Fibroblast of skin of left biceps (primary cell): ENCODE measurements at places on chromosomes 1 and 21.

DNA sequence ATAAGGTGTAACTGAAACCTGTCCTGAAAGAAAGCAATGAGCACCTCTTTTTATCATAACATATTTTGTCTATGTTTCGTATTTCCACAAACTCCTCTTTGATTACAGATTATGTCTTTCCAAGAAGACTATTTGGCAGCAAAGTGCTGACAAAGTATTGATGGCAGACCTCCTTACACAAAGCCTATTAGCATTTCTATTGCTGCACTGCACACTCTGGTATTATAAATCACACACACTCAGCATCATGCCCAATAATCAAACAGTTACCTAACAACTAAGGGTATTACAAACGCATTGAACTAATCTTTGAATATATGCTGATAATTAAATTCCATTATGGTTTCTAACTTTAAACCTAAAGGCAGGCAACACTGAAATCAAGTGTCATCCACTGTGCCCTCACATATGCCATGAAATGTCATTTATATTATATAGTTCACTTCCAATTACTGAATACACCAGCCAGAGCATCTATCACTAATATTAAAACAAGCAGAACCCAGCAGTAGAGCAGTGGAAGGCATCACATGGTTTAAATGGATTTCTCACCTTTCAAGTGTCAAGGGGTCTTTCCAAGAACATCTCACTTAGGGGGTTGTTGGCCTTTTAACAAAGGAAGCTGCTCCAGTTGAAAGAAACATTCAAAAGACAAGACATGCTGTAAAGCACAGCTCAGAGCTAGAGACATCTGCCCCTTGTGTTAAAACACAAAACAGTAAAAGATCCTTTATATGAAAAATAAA lies 239.1 kb downstream of the RERE start:
- no peak for DNase-seq

- DNase-seq: no peak
Measured at GRCh38 chr1:154806333-154806732, 63.7 kb downstream of the KCNN3 start.

DNA sequence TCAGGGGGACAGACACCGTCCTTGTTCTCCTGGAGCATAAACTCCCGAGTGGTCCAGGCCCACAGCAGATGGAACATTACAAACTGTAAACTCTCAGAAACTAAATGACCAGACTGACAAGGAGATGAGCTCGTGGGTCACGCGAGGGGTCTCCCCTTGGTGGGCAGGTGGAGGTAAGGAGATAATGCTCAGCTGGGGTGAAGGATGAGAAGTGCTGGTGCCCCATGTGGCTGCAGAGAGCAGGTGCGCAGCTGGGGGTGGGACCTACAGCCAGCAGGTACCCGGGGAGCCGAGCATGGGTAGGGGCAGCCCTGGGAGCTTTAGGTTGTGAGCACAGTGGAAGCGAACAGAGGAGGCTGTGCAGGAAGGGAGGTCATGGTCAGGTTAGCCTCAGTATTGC lies 40.1 kb downstream of the AJAP1 start:
- no peak for DNase-seq

- no peak for DNase-seq
Measured at GRCh38 chr1:179241530-179242097, 12.1 kb upstream of the ABL2 start.

- DNase-seq: no peak
Measured at GRCh38 chr1:34380526-34381124, 203.9 kb downstream of the C1orf94 start.

DNA sequence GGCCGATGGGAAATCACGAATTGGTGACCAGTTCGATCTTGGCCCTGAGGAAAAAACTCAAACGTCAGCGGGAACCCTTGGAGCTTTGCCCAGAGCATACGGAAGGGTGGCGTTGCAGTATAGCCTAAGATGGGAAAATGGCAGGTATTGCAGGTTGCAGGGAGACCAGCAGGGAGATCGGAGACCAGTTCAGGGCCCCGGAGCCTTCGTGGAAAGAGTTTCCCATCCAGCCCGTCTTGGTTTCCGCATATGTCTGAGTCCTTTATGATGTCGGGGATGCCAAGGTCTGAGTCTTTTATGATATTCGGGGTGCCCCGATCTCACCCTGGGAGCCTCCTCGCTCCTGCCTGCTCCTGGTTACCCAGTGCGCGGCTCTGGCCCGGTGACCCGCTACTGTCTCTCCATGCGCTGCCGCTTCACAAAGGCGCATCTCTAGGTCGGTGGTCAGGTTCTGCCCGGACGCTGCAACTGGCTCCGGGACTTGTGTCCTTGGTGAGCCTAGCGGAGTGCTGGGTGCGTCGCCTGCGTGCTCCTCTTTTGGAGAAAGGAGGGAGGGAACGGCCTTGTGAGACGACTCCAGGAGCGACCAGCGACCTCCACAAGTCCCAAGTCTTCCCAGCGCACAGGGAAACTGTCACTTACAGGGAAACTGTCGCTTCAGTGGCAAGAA lies 94.2 kb downstream of the PRKAB2 start:
- no peak for DNase-seq

DNA sequence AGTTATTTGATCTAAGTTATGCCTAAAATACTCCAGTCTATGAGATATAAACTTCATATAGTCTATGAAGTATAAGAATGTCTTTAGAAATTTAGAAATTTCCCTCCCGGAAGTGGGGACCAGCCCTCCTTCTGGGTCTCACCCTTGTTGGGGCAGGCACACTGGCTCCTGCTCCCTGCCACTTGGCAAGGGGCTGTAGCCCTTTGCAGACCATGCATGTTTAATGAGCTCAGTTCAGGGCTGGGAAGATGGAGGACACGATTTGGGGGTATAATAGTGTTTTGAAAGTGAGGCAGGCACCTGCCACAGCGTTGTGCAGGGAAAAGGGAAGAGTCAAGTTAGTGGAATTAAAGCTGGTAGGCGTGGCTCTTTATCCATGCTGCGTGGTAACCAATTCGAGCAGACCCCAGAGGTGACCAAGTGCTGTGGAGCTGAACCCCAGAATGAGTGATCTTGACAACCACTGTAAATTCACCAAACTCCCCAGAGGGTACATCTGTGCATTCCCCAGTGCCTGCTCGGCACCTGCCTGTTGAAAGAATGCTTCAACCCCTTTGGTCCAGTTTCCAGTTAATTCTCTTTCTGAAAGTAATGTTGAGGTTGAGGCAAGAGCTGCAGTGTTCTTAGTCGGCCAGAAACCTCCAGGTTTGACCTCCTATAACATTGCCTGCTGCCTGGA lies 79.6 kb downstream of the DOP1B start:
- DNase-seq: no peak

GRCh38 chr1:228157729-228158126 lies 7.9 kb upstream of the IBA57 start:
- no peak for DNase-seq

GRCh38 chr1:58650141-58650540 lies 49.7 kb downstream of the MYSM1 start:
- no peak for DNase-seq

DNA sequence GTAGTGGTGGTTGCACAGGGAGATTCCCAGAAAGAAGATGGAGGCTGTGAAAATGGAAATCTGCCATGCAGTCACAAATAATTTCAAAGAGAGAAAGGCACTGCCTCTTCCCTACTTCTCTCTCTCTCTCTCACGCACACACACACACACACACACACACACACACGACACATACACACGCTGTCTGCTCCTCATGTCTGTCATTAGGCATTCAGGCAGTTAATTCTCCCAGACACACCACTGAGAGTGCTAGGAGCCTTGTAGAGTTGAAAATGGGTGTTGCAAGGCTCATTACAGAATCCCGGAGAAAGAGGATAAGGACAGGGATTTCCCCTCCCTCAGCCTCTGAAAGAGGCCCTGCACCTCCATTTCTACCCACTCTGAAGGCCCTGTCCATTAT lies 47.8 kb upstream of the LRRN2 start:
- DNase-seq: no peak

- no peak for DNase-seq
Measured at GRCh38 chr1:218836264-218836663, 337.4 kb upstream of the LYPLAL1 start.

DNA sequence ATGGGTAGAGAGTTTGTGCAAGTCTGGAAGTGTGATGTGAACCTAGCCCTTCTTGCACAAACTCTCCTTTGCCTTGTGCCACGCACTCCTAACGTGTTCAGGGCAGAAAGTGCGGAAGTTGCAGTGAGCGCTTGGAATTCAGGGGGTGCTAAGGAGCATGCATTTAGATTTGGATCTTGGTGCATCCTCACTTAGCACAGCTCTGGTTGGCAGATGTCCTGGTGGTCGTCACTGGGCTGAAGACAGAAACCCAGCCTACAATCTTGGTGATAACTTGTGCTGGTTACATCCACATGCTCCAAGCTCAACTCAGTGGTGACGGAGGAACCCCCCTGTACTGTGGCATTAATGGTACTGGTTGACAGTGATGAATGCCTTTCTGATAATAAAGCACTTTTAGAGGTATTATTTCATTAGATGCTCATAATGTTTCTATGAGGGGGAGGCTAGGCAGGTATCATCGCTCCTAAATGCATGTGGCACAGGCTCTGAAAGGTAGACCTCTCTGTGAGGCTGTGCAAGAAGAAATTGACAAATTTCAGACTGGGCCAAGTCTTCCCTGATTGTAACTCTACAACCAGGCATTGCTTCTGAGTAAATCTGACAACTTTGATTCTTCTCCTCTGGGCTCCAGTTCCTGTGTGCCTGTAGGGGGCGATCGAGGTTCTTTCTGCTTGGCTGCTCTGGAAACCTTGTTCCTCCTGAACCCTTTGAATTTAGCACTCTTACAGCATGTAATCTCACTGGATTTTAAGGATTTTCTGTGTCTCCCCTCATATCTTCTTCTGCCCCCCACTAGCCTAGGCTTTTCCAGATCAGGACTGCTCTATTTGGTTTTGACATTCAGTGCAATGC lies 40.6 kb downstream of the MAPKAPK2 start:
- DNase-seq: no peak

DNA sequence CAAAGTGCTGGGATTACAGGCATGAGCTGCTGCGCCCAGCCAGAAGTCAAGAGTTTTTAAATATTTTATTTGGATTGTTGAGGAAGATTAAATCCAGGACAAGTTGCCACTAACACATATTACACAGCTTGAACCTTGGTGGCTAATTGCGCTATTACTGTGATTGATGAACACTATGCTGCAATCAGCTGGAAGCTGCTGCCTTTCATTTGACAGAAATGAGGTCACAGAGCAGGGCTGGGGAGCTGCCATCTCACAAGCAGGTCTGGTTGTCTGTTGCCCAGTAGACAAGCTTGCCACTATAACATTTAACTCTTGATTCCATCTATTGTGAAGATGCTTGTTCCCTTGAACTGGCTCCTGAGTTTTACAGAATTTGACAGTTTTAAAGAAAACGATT lies 37.4 kb upstream of the NRDC start:
- DNase-seq: no peak

DNA sequence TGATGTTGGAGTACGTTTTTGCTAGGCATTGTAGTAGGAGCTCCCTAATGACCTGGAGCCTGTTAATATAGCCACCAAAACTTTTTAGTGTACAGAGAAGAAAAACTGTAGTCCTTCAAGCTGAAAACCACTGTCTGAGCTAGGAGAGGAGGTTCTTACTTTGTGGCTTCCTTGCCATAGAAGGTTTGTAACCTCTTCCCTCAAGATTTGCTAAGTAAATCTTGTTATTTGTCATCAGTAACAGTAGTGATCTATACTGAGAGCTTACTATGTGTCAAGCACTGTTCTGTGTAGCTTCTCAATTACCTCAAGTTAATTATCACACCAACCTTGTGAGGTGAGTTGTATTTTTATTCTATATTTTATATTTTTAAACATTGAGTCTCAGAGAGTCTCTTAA lies 21.2 kb upstream of the LRRC8C start:
- no peak for DNase-seq

- no peak for DNase-seq
Measured at GRCh38 chr1:33468967-33469366, 3.5 kb upstream of the ZSCAN20 start.

- no peak for DNase-seq
Measured at GRCh38 chr1:40001456-40001855, 39.1 kb upstream of the CAP1 start.

DNA sequence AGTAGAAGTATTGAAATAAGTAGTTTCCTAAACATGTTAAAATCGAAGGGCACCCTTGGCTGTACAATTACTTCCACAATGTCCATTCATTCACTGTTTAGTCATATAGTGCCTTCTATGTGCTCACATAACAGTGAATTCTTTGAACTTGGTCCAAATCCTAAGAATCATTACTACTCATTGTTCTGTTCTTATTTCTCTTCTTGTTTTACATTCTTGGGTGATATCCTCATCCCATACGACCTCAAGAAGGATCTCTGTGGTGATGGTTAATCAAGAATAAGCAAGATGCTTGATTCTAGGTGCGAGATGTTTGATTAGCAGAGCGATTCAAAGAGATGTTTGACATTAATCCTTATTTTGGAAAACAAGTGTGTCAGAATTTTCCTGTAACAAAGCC lies 667.4 kb upstream of the ZP4 start:
- peak; percentile 63 for DNase-seq

DNA sequence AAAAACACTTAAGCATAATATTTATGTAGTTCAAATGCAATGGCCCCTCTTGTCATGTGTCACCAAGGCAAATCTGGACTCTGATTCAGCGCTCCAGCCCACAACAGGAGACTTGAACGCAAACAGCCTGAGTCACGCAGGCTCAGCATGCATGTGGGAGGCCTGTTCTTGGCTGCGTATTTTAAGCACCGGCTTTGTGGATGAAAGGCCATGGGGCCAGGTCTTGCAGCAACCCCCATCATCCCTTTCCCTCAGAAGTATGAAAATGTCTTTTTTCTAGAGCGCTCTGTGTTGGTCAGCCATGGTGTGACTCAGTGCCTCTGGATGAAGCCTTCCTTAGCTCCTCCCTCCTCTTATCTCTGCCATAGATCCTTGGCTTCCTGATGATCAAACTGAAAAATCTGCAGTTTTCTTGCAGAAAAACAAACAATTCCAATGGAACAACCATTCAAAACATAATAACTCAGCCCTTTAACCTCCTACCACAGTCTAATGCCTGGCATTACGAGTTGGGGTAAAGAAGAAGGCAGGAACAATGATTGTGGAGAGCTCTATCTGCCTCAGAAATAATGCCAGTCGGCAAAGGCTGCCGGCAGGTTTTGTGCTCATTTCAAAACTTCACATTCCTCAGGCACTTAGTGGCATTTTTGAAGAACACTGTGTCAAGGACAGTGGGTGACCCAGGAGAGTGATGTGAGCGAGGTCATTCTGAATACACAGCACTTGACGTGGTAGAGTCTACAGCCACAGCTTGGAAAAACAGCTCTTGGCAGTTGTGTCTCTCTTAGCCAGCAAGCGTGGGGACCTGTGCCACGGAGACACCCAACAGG lies 167.5 kb downstream of the CLIC6 start:
- peak; percentile 90 for DNase-seq

GRCh38 chr1:76140227-76140626 lies 65.7 kb downstream of the ST6GALNAC3 start:
- no peak for DNase-seq

- DNase-seq: no peak
Measured at GRCh38 chr1:161869291-161869690, 103.2 kb downstream of the ATF6 start.

DNA sequence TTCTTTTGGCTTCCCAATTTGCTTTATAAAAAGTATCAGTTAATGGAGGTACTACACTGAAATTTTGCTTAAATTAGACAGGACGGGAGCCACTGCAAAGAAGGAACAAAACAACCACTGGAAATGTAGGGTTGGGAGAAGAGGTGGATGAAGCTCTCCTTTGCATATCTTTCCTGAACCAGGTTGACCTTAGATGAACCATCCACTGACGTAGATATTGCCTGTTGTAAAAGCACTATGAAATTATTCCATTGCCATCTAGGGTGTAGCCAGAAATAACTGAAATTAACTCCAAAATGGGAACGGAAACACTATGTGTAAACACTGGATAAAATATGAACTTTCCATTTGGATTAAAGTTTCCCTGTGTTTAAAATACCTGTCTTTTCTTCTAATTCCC lies 1.2 kb upstream of the ABL2 start:
- no peak for DNase-seq

- peak; percentile 16 for DNase-seq
Measured at GRCh38 chr1:117093870-117094621, 27.5 kb downstream of the TRIM45 start.
